Activated CD4-positive, alpha-beta T cell treated with anti-CD3 and anti-CD28 coated beads for 4 hours (primary cell): ENCODE measurements at places on chromosomes 7 and 10.

- DNase-seq: no peak
Measured at GRCh38 chr10:24981161-24981710, 28.8 kb upstream of the PRTFDC1 start.

- DNase-seq: no peak
Measured at GRCh38 chr7:139255290-139255689, 24.3 kb downstream of the UBN2 start.

GRCh38 chr10:69315610-69316312 lies 37.5 kb downstream of the HK1 start:
- DNase-seq: no peak

GRCh38 chr10:86958116-86958900 lies at the start of gene SNCG:
SNCG (plus strand) TSS chr10:86958599; CDS start chr10:86958698, 99 bp downstream.
- no peak for DNase-seq

DNA sequence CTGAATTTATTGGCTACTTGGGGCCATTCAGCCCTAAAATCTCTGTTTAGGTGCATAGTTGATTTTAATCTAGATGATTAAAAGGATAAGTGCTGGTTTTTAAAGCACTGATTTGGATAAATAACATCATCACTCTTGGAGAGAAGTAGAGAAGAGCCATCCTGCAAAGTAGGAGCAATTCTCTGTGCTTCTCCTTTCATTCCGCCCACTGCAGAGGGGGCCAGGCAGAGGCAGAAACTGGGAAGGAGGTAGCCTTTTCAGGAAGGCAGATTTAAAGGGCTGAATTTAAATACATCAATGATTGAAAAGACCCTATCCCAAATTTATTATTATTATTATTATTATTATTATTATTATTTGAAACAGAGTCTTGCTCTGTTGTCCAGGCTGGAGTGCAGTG lies 14.1 kb downstream of the MAP3K8 start:
- DNase-seq: no peak

DNA sequence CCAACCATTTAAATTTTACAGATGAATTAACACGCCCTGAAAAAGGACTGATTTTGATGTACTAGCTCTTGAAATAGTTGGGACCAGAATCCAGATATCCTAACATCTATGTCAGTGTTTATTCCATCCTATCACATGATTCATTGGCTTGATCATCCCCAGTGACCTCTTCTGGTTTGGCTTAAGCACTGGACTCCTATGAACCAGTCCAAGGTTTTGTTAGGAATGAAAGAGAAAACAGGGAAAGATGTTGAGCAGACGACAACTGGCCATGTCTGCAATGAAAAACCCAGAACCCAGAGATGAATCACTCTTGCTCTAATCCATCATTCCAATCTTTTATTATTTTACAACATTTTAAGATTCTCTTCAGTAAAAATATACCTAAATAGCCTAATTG lies 1080.9 kb downstream of the SORCS1 start:
- no peak for DNase-seq

- no peak for DNase-seq
Measured at GRCh38 chr10:73915206-73915851, 4.4 kb downstream of the PLAU start.

- no peak for DNase-seq
Measured at GRCh38 chr10:53022611-53023088, 250.1 kb upstream of the MBL2 start.
